Psoas muscle (tissue), 8 donors: ENCODE measurements at places on chromosomes 11 and 22. TPM values are rescaled to one million over a fixed set of nuclear protein-coding genes. Genes with fewer than 3 reads are reported as not detected.

RIMBP3B gene
- total RNA-seq, result not detected

APOA1 gene
- 0.30 TPM for total RNA-seq

OR5F1 gene
- total RNA-seq, result not detected

PGA5 gene
- 0.42 TPM for total RNA-seq

PACS1 gene
- total RNA-seq, result 22.2 TPM
